ENCODE measurements at places on chromosomes 1 and 21. TPM values are rescaled to one million over a fixed set of nuclear protein-coding genes. Genes with fewer than 3 reads are reported as not detected.

GRCh38 chr1:204979891-204980649 is 62.9 kb upstream of the CNTN2 start:
- no peak for DNase-seq

DNA sequence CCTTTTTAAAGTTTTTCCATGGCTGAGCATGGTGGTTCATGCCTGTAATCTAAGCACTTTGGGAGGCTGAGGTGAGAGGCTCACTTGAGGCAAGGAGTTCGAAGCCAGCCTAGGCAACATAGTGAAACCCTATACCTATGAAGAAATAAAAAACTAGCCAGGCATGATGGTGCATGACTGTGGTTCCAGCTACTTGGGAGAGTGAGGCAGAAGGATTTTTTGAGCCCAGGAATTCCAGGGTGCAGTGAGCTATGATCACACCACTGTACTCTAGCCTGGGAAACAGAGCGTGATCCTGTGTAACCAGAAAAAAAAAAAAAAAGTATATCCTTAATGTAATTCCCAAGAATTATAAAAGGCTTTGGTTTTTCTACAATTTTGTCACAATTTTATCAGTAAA is 17.4 kb downstream of the DEPDC1 start:
- no peak for DNase-seq

DNA sequence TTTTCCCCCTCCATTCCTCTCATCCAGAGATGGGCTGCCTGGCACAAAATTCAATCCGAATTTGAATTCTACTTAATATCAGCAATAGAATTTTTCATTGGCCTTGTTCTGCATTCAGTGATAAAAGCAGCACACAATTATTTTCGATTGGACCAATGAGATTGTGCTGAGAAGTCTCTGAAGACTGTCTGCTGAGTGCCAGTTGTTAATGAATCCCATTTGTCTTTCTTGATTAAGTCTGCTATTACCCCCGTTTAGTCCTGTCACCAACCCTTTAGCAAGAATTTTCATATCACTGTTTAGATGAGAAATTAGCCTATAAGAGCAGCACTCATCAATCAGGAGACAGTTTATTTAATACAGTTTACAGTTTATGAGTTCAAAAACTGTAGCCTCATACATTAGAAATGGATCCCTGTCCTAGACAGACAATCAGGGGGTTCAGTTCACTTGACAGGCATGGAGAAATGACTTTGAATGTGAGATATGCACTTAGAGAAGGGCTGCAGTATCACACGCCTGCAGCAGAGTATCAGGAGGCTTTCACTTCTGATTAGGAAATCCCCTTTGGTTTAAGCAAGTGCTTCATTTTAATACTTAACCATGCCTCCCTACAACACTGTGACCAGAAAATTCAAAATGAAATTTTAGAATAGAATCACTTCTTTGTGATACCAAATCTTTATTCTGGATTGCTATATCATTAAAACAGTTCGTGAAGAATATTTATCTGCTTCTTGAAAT is 304.7 kb upstream of the PTBP2 start:
- no peak for DNase-seq

- DNase-seq, result no peak
Measured at GRCh38 chr1:154994269-154994587, 842 bp downstream of the LENEP start.

DNA sequence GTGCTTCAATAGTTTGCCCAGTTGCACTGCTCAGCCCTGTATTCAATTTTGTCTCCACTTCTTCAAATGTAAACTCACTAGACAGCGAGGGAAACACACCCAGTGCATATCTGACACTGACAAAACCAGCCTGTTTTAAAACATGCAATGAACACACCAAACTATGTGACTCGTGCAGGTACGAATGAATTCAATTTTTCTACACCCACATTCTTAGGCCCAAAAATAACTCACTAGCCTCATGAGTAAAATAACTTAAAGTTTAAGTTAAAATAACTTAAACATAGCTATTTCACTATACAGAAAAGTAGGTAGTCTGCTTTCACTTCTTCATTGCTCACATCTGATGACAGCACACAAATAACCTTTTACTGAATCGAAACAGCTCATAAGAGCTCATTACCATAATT is 21.1 kb downstream of the TTC13 start:
- DNase-seq, result no peak

DNA sequence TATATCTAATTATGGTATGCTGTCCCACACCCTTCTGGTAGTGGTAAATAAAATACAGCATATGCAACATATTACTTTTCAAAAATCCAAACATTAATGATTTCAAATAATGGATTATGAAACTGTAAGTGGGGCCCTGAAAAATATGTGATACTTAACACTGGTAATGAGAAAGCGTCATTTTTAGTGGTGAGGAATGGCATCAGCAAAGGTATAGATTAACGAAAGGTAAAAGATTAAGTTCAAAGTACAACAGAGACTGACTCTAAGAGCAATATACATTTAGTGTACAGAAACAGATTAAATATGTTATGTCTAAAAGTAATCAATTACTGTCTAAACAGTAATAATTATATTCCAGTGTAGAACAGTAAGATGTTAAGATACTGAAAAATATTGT is 194.1 kb downstream of the COL24A1 start:
- DNase-seq, result no peak

GRCh38 chr1:12409681-12410080 is 179.9 kb downstream of the VPS13D start:
- peak; percentile 58 for DNase-seq

GRCh38 chr1:217138799-217139466 is 415.7 kb upstream of the ESRRG start:
- DNase-seq, result no peak

DNA sequence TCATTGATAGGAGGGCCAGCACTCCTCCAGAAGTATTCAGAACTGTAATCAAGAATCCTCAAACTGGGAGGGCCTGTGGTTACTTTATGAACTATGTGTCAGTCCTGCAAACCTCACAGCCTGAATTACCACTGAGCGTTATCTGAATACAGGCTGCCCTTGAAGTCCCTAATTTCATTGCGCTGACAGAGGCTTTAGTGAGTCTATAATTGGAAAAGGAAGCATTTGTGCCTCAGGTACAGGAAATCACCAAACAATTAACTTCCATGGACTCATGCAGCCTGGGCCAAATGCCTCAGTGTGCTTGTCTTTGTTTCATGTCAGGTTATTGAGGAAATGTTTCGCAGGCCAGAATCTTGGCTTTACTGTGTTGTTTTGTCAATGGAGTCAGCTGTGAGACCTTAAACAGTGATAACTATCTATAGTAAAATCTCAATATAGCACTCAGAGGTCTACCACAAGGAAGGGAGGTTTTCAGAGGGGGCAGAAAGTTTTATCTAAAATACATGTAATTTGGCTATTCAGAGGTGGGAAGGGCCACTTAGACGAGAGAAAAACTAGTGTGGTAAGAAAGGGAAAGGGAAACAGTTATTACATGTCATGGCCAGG is 32.9 kb upstream of the DOCK7 start:
- DNase-seq, result peak; percentile 35

DNA sequence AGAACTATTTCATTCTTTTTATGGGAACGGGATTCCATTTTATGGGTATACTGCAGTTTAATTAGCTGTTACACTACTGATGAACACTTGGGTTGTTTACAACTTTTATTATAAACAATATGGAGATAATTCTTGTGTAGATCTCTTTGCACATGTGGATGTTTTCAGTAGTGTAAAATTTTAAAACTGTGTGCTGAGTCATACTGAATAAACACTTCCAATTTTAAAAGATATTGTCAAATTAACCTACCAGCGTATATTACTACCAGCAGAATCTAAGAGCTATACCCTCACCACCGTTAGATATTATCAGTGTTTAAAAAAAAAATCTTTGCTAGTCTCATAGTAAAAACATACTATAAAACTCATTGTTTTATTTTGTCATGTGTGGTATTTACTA is 106.1 kb downstream of the CC2D1B start:
- no peak for DNase-seq

DNA sequence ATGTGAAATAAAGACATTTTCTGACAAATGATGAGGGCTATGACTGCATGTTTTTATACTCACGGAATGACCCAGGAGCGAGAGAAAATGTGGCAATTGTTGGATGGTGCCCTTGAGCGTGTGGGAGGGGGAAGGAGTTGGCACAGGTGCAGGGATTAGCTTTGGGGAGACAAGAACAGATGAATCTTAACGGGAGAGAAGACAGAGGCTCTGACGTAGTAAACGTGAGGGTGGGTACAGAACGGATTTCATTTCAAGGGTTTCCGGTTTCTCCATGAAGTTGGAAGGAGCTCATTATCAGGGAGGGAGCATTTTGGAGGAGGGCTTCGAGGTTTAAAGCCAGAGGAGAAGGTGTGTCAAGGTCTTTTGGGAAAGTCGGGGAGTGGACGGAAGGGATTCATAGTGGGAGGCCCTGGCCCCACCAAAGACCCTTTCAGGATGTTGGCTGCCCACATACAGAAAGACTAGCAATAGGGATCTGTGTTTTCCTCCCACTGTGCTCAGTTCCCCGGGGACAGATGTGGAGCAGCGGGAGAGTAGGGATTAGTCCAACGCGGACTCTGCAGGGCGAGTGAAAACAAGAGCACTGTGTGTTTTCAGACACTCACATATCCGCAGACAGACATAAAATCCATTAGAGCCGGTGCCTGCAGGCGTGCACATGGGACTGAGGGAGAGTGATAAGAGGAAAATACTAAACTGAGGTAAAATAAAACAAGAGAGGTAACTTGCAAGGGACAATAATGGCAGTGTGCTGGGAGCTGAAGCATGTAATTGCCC is 584.1 kb downstream of the AJAP1 start:
- no peak for DNase-seq

- DNase-seq, result no peak
Measured at GRCh38 chr21:28084951-28085350, 907.7 kb downstream of the LTN1 start.

- DNase-seq, result no peak
Measured at GRCh38 chr1:97091679-97092078, 370.1 kb downstream of the PTBP2 start.

DNA sequence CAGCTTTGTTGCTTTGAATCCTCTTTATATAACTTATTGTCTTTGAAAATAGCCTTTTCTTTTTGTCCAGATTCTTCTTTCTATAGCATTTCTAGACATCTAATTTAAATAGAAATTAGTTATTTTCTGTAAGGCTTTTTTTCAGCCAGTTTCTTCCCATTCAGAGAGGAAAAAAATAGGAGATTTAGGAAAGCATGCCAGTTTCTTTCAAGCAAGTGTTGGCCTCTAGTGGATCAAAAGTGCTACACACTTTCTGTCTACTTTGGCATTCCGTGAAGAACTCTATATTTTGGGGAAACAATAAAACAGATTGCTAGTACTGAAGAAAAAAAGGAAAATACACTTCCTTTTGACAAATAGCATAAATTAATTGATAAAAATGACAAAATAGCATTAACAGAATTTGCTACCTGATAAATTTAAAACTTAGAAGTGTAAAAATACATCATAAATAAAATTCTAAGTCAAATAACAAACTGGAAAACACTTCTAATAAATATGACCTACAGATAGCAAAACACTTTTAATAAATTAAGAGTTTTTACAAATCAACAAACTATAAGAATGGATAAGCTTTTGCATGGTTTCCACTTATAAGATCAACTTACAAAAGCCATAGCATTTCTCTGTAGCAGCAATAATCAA is 13.1 kb upstream of the EXO1 start:
- DNase-seq, result peak; percentile 66

GRCh38 chr1:211526101-211526500 is 34.1 kb upstream of the RD3 start:
- DNase-seq, result no peak

DNA sequence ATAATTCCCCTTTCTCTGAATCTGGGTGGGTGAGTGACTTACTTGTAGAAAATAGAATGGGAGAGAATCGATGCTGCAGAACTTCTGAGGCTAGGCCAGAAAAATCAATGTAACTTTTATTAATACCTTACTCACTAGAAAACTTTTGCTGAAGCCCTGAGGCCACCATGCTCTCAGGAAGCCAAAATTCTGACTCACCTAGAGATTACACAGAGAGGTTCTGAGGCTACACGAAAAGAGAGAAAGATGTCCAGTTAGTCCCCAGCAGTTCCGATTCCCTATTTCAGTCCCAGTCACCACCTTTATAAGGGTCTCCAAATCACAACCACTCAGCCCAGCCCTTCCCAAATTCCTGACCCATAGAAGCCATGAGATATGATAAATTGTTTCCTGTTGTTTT is 135.2 kb downstream of the NTPCR start:
- DNase-seq, result no peak

DNA sequence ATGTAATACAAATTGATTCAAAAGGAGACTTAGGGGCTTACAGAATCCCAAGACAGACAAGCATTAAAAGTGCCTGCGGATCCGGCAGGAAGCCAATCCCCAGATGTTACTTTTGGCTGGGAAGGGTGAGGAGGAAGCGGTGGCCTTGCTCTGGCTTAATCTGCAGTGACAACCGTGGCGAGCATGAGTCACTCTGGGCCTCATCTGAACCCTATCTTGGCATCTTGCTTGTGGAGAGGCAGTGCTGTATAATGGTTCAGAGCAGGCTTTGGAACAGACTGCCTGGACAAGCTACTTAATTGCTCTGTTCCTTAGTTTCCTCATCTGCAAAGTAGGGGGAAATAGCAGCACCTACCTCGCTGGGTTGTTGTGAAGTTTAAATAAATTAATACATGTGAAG is 74.1 kb downstream of the XCL2 start:
- peak; percentile 90 for DNase-seq

The FCRL5 gene
- not detected for polyA plus RNA-seq

The MPZ gene
- polyA plus RNA-seq, result 7.4 TPM

The CELA3B gene
- not detected for polyA plus RNA-seq

The DCST1 gene
- polyA plus RNA-seq, result 0.30 TPM

The CRYZ gene
- polyA plus RNA-seq, result 10.4 TPM
